Spinal cord (tissue), 10 donors: ENCODE measurements at places on chromosomes 2 and 18. TPM values are rescaled to one million over a fixed set of nuclear protein-coding genes. Genes with fewer than 3 reads are reported as not detected.

DNA sequence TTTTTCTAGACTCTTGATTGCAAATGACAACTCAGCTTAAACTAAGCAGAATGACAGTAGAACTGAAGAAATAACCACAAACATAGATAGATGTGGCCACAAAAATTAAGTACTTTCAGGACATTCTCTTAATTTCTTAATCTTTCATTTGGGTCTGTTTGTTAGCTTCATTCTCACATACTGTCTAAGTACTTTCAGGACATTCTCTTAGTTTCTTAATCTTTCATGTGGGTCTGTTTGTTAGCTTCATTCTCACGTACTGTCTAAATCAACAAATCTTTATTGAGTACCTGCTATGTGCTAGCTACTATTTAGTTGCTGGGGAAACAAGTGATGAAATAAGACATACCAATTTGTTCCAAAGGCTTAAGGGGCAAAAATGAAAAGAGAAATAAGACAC, 35.1 kb downstream of the FAM117B start:
- DNase-seq = no peak

DNA sequence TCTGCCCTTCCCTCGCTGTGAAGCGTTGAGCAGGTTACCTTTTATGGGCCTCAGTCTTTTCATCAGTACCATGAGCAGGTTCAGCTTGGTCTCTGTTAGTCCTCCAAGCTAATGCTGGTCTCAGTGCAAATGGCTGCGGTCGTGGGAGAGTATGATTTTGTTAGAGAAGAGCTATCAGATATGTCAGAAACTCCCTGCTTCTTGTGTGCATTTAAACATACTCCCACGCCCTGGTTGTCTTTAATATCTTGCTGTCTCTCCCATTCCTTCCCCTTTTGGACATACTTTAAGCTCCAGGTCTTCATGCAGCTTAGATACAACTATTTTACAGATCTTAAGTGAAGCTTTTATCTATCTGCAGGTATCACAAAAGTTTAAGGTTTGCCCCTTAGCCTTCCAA, 62.9 kb downstream of the EFR3B start:
- DNase-seq = no peak

DNA sequence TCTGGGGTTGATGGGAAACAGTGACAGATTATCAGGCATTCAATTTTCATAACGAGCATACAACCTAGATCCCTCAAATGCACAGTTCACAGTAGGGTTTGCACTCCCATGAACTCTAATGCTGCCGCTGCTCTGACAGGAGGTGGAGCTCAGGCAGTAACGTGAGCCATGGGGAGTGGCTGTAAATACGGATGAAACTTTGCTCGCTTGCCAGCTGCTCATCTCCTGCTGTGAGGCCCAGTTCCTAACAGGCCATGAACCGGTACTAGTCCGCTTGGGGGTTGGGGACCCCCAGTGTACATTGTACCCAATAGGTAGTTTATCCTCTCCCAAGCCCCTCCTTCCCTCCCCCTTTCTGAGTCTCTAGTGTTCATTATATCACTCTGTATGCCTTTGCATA, 94.6 kb downstream of the PTH2R start:
- DNase-seq = no peak

- DNase-seq = no peak
These were observed 26.1 kb upstream of the INHBB start for GRCh38 chr2:120319686-120320317.

DNA sequence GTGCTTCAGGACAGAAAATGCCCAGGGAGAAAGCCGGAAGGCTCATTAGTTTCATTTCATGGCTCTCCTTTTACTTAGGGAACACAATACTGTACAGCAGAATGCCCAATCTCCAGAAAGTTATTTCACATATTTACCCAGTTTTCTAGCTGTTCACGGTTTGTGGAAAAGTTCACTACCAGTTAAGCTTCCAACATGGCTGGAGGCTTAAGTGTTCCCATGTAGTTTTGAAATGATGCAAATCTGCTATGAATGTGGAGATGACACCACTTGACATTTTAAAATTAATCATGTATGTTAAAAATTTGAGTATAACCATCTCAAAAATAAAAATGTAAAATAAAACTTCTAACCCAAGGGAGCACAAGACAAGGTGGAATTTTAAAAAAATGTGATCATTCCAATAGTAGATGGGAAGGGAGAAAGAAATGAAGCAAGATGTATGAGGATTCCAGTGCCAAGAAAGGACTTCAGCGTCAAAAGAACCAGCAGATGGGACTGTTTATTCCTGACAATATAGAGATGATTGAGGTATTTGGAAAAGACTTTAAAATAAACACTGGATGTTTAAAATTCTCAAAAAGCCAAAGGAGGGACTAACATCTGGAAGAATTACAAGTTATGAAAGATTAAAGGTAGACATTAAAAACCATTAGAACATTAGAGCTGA, 60.9 kb upstream of the OSR1 start:
- no peak for DNase-seq

DNA sequence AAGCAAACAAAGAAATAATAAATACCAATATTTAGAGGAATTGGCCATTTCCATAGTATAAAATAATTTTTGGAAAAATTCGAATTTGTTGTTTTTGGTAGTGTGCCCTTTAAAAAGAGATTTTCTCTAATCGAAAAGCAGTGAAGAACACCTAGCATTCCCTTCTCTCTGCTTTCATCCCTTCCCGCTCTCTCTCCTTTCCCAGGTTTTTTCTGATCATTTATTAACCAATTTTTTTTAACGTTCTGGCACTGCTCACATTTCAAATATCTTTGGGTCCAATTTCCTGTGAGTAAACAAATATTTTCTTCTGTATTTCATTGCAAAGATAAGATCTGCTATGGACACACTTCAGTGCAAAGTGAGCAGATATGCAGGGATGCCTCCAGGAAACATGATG, 101.2 kb downstream of the ZNF407 start:
- DNase-seq = no peak

GRCh38 chr2:205609113-205609512, 73.2 kb upstream of the NRP2 start:
- DNase-seq = no peak

DNA sequence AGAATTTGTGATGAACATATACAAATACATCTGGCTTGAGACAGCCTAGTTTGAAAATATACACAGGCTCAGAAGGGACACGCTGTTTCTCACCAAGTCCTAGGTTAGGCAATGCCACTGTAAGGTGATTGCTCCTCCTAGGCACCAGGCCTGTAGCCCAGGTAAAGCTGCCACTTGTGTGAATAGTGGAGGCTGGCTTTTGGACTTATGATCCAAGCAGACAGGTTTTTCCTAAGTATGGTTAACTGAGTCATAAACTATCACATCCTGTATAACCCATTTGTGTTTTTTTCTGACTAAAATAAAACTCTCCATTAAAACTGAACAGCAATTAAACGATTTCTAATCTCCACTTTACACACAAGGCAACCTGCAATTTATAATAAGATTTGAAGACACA, 81.0 kb downstream of the SEMA4F start:
- no peak for DNase-seq

GRCh38 chr2:159808032-159808425, 10.0 kb upstream of the CD302 start:
- DNase-seq = no peak

- no peak for DNase-seq
These were observed 139.7 kb upstream of the ITGB6 start for GRCh38 chr2:160339726-160340125.

DNA sequence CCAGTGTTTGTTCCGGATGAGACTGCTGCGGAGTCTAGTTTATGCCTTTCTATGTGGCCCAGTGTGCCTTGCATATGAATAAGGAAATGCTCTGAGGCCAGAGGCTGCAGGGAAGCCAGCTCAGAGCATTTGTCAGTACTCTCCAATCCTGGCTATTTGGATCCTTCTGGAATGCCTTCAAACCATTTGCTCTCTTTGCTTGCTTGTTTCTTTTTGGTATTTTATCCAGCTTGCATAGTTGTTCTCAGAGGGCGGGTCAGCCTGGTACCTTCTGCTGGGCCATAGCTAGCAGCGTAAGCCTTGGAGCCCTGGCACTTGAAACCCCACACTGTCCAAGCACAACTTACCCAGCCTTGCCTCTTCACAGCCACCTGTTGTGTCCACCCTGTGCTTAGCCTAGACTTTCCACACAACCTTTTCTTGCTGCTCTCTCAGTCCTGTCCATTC, 20.5 kb downstream of the CENPO start:
- peak; percentile 61 for DNase-seq

GRCh38 chr2:176445956-176446355, 176.7 kb downstream of the MTX2 start:
- no peak for DNase-seq

DNA sequence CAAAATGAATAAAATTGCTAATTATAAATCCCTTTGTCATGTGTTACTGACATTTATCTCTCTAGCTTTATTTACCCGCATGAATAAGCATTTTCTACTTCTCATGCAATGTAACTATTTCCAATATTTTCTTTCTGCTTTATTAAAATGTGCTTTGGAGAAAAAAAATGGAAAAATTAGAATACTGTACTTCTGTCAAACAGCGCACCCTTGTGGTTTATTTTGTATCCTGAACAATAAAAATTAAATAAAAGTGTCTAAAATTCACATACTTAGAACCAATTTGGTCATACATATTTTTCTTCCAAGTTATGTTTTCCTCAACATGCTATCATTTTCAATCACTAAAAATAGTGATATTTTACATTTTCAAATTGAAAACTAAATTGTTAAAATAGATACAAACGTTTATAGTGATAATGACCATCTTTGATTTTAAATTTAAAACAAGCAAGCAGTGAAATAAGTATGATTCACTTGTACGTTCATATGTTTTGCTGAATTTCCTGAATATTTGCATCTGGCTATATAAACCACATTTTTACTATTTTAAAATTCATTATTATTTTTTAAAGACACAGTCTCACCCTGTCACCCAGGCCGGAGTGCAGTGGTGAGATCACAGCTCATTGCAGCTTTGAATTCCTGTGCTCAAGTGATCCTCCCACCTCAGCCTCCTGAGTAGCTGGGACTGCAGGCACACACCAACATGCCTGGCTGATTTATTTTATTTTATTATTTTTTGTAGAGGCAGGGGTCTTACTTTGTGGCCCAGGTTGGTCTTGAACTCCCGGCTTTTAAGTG, 95.9 kb upstream of the GRB14 start:
- DNase-seq = peak; percentile 15

- no peak for DNase-seq
These were observed 650.1 kb downstream of the SLC4A3 start for GRCh38 chr2:220277445-220277975.

DNA sequence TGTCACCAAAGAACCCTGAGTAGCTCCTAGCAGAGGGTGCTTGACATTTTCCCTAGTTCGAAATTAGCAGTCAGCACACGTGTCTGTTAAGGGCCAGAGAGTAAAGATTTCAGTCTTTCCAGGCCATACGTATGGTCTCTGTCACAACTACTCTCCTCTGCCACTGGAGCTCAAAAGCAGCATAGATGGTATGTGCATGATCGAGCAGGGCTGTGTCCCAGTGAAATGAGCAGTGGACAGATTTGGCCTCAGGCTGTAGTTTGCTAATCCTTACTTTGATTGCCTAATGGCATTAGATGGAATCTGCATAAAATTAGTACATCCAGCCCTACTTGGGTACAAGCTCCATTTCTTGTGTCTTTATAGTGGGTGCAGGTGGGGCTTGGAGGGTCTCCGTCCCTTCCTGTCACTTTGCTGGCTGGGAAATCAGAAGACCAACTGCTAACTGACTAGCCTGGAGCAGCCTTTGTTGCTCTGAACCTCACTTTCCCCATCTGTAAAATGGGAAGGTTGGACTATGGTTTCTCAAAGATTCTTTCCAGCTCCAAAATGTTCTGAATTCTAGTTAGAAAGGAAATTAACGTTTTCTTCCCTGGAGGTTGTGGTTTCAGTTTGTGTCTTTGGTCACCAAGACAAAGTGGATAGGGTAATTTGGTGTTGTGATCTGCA, 108.5 kb downstream of the GLI2 start:
- DNase-seq = no peak

- no peak for DNase-seq
These were observed 169.2 kb downstream of the GLI2 start for GRCh38 chr2:120904830-120905234.

- peak; percentile 94 for DNase-seq
These were observed at the start of gene LMAN2L for GRCh38 chr2:96739633-96740428. LMAN2L (minus strand) TSS chr2:96740064; CDS start chr2:96740040, 24 bp downstream.

GRCh38 chr2:18368008-18368407, 192.4 kb downstream of the RDH14 start:
- no peak for DNase-seq

DNA sequence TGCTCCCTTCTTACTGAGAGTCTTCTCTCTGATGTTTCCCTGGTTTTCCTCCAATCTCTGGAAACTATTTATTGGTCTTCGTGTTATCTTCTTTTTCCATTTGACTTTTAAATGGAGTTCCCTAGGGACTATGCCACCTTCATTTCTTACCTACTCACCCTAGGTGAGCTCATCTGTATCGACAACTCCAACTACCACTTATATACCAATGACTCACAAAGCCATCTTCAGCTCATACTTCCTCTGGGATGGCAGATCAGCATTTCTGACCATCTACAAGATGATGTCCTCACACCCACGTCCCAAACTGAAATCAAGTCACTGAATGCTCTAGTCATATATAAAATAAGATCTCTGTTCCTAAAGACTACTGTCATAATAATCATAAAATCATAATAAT, 40.6 kb downstream of the CFAP210 start:
- no peak for DNase-seq

DNA sequence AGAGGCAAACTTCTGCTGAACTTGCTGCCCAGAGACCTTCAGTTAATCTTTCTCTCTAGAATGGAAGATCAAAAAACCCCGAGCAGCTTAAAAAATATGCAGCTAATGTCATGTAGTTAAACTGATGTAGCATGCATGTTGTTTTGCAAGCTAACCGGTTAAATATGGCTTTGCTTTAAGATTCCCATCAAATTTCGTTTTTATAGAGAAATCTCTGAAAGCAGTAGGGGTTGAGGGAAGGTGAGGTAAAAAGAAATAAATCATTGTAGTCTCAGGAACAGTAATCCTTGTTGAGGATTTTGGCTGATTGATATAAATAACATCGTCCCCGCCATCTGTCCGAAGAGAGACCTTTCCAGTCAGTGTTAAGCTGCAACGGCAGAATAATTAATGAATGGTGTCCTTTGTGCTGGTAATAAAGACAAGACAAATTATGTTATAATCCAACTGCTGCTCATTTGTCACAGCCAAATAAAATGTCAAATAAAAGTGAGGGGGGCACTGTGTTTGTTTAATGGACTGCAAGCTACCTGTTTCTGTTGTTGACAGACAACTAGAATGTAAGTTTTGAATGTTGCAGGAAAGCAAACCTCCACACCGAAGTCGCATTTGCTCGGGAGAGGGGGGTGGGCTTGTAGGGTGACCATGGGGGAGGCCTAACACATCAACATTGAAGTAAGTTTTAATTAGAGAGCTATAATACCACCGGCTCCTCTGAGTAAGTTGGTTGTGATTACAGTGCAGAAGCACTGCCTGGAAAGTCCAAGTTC, 555.5 kb downstream of the ARHGAP15 start:
- DNase-seq = no peak

- peak; percentile 54 for DNase-seq
These were observed 12.4 kb downstream of the NIF3L1 start for GRCh38 chr2:200901459-200902072.

SLC9A2 gene
- total RNA-seq = 1.0 TPM

LDAH gene
- 32.9 TPM for total RNA-seq

ACMSD gene
- not detected for total RNA-seq

CYRIA gene
- 44.0 TPM for total RNA-seq

STPG4 gene
- not detected for total RNA-seq

PSMD1 gene
- total RNA-seq = 117 TPM

SOWAHC gene
- total RNA-seq = 8.5 TPM
